Inflammatory macrophage (primary cell): ENCODE measurements at places on chromosomes 2 and 18.

DNA sequence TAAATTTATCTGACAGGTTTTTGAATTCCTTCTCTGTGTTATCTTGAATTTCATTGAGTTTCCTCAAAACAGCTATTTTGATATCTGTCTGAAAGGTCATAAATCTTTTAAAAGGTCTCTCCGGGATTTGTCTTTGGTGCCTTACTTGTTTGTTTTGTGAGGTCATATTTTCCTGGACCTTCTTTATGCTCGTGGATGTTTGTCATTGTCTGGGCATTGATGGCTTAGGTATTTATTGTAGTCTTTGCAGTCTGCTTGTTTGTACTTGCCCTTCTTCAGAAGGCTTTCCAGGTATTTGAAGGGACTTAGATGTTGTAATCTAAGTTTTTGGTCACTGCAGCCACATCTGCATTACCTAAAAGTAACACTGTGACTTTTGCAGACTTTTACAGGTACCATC lies 355.2 kb downstream of the PARD3B start:
- DNase-seq = no peak

GRCh38 chr2:147980940-147981528 lies 39.5 kb downstream of the ORC4 start:
- no peak for DNase-seq

- DNase-seq = no peak
Observed at GRCh38 chr2:152582081-152582480, 135.2 kb downstream of the PRPF40A start.

DNA sequence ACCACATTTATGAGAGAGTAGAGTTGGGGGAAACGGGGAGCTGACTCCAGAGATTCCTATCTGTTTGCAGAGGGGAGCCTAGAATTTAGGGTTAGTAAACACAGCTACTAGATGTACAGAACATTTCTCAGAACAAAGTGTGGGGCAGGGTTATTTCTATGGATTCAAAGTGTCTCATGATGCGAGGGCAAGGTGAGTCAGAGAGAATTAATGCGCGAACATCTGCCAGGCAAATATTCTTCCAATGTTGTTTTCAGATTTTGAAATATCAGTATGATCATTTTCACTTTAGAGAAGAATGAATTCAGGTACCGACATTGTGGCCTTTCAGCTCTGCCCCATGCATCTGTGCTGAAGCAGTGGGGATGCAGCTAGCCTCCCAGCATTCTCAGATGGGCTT lies 2.0 kb upstream of the DSEL start:
- no peak for DNase-seq

DNA sequence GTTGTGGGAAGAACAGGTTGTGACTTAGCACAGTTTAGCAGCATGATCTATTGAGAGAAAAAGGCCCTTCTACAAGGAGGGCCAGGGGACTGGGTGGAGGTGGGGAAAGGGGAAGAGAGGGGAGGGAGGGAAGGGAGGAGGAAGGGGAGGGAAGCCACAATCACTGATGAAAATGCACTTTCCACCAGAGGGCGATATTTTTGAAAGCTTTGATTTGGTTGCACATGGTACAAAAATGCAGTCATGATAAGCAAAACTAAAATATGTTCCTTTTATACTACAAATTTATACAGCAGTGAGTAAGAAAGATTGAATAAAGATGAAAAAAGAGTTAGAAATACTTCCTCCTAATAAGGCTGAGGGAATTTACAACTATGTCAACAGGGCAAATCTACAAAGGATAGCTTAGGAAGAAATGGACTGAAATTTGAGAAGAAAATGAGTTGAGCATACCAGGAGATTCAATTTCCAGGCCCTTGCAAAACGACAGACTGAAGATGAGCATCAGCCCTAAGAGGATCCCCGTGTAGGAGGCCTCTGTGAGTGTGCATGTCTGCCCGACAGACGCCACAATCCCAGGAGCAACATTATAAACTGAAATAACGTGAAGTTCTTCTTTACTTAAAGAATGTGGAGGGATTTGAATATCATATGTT lies 17.2 kb downstream of the SH3YL1 start:
- peak; percentile 36 for DNase-seq

GRCh38 chr2:113977060-113977659 lies 87.3 kb downstream of the ACTR3 start:
- no peak for DNase-seq

DNA sequence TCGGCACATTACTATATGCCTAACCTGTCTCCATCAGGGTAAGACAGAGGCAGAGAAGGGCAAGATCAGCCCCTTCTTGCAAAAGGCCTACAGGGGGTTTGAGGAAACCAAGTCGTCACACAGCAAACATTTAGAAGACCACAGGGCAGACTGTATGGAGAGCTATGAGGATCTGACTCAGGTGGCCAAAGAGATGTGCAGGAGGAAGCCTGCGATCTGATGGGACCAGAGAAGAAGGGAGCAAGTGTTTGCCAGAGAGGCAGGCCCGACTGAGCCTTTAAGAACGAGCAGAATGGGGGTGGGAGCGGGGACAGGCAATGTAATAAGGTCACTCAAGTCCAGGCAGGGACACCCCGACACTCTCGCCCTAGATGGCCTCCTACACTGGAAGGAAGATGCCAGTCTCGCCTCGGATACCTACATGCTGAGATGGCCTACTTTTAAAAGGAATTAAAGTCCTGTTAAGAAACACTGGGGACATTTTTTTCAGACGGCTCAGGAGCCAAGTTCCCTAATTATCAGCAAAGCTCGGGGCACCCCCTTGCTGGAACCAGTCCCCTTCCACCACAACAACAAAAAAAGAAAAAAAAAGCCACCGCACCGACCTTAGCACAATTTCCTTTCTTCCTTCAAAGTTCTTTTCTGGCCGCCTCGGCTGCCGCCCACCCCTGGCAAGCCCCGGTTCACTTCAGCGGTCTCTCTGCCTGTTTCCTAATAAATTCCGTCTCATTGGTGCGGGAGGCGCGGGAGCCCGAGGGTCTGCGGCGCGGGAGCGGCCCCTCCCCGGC lies 1.5 kb downstream of the SFXN5 start:
- DNase-seq = peak; percentile 32

DNA sequence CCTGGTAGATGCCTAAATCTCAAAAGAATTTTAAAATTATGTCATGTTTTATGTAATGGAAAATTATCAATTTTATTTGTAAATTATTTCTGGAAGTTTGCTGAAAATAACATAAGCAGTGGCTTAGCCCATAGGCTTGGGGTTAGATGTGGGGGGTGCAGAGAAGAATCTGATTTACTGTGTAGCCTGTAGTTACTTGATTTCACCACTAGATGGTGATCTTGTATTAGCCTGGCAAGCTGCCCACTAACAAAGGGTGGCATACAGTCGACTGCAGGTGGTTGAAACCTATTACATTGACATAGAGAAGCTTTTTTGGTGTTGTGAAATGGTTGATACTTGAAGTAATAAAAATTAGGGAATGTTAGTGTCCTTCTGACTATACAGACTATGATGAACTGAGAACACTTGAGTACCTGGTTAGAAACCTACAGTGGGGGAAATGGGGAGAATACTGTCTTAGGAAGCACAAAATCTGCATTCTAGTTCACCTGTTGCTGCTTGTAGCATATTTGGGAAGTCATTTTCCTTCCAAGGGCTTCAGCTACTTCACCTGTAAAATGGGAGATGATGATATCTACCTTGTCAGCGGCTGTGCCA lies 191.0 kb upstream of the LHCGR start:
- DNase-seq = peak; percentile 53

GRCh38 chr2:166293984-166294383 lies 81.8 kb downstream of the SCN9A start:
- DNase-seq = no peak

GRCh38 chr2:145339646-145340045 lies 819.7 kb upstream of the ZEB2 start:
- no peak for DNase-seq

DNA sequence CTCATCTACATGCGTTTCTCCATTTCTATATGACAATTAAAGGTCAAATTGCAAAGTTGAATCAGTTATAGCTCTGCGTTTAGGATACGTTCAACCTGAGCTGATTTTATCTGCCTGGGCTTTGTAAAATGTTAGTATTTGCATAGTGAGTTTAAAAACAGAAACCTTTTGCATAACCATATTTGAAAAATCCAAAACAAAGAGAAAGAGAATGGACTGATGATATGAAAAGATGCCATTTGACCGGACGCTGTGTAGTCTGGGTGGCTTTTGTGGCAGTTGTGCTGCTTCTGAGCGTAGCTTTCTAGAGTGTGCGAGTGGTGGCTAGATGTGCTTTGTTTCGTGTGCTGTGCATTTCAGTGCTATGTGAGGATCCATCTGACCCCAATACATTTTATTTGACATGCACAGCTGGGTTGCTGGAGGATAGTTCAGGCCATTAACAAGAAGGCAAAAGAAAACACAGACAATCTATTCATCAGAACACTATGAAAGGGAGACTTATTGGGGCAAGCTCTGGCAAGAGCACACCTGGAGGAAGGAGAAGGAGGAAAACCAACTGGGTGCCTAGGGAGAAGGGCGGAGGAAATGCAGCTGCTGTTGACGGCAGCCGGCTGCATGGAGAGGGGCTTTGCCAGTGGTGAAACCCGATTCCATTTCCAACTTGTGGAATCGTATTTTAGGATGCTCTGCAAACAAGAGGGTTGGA lies 126.8 kb downstream of the ACOXL start:
- DNase-seq = no peak

- peak; percentile 13 for DNase-seq
Observed at GRCh38 chr2:32772638-32773447, 145.0 kb downstream of the TTC27 start.

DNA sequence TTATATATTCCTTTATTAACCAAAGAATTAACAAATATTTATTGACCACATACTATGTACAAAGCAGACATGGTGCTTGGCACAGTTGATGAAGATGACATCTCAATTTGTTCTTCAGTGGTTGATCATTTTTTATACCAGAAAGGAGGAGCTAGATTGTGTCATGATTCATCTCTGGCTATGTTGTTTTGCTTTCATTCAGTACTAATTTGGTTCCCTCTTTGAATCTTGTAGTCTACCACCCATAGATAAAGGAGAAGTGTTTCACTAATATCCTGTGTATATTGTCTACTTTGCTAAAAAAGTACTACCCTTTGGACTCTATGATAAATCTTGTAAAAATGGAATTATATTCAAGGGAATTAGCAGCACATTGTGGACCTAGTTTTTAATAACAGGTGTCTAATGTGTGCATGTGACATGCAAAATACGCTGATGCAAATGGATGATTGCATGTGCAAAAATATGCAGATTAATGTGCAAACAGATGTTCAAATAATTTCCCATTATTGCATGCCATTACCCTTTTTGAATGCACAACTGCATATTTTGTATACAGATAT lies 313.2 kb upstream of the ZEB2 start:
- DNase-seq = peak; percentile 59

DNA sequence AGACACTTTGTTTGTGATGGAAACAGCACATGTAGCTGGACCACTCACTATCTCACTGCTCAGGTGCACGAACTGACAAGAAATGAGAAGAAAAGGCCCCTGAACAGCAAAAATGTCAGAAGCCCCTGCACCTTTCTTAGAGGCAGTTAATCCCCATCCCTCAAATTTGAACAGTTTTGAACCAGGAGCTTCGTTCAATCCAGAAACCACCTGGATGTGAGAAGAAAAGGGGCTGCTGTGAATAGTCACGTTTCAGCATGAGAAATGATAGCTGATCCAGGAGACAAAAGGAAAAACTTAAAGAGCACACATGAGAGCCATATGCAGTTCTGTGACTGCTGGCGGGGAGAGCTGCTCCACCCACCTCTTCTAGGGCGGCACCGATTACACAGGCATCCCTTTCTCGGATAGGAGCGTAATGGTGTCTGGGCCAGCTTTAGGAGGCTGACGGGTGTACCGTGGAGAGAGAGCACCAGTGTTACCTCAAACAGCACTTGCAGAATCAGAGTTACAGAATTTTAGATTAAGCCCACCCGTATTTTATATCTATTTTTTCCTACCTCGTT lies 117.0 kb upstream of the EML6 start:
- DNase-seq = no peak

DNA sequence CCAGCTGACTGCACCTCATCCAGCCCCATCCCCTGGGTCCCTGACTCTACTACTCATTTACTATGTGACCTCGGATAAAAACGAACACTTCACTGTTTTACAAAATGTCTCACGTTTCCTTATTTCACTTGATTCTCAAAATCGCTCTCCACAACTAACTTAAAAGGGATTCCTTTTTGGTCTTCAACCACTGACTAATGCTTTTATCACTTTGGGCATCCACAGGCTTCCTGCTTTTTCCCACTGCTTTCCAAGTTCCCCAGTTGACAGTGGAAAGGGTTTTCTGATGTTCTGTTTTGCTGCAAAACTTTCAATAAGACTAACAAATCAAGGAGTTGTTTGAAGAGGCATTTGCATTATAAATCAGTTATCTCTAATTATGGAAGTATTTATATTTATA lies 24.1 kb downstream of the EIF2AK3 start:
- DNase-seq = no peak
